ENCODE measurements at places on chromosomes 11 and 22.
A peak's percentile ranks its signal among the peaks of the same experiment; 100 is the strongest.

- no peak for DNase-seq
Measured at GRCh38 chr11:33977676-33978075, 73.9 kb upstream of the CAPRIN1 start.

DNA sequence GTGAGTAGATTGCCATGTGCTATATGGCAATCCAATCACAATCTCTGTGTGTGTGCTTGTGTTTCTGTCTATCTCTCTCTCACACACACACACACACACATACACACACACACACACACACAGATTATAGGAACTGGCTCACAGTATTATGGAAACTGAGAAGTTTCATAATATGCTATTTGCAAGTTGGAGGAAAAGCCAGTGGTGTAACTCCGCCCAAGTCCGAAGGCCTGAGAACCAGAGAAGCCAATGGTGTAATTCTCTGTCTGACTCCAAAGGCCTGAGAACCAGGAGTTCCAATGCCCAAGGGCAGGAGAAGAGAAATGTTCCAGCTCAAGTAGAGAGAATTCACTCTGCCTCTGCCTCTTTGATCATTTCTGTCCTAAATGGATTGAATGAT lies 37.2 kb downstream of the GLYATL2 start:
- no peak for DNase-seq

GRCh38 chr11:13958641-13959400 lies 3.7 kb upstream of the SPON1 start:
- no peak for DNase-seq

DNA sequence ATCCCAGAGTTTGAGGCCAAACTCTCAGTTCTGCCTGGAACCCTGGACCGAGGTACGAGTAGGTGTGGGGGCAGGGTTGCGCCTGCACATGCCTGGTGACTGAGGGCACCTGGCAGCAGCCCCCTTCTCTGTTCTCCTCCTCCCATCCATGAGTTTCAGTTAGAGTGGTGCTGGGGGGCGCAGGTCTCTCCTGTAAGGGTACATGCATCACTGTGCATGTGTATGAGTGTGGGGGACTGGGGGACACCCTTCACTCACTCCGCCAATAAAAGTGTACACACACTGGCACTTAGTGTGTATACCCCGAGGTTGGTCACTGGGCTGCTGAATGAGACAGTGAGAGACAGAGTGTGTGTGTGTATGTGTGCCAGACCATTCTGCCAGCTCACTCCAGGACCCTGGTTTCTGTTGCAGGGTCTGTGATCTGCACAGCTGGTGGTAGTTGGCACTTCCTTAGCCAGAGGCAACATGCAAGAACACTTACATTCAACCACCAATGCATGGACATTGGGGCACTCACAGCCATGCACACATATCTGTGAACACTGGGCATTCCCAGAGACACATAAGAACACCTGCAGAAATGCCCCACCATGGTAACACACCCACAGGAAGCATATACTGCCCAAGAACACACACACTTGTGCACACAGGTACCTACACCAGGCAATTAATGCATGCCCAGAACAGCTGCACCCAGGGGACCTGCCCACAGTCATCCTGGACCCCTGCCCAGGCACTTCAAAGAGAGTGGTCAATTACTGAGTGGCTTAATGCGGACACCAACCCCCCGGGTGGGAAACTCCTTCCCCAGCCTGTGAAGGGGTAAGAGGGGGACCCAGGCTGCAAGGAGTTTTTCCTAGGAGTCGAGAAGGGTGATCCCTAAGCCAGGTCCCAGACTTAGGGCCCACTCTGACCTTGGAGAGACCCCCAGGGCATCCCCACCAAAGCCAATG lies 1.2 kb upstream of the NRXN2 start:
- DNase-seq, result no peak

DNA sequence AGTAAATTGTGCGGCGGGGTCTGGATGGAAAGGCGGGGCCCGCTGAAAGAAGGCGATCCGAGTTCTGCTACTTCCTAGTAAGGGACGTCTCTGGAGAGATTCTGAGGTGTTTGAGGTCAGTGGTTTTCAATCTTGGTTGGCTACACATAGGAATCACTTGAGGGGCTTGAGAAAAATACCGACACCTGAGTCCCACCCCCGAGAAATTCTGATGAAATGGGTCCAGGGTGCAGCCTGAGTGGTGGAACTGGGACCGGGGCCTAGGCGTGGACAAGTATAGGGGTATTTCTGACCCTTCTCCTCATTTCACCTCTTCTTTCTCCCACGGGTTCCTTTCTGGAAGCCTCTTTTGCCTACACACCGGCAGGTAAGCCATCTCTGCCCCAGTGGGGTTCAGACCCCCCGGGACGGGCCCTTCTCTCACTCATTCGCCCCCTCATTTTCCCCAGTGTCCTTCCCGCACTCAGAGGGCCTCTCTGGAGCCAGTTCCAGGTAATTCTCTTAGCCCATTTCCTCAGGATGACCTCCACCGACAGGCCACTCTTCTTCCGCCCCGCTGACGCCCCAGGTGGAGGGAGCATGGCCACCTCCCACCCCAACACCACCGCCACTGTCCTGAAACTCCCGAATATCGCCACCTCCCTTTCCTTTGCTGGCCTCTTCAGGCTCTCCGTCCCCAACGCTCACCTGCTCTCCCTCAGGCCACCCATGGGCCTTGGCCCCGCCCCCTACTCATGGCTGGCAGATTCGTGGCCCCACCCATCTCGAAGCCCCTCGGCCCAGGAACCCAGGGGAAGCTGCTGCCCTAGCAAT lies 11.8 kb downstream of the ROBO3 start:
- DNase-seq, result no peak

GRCh38 chr11:129260750-129261149 lies 68.6 kb upstream of the ARHGAP32 start:
- no peak for DNase-seq

DNA sequence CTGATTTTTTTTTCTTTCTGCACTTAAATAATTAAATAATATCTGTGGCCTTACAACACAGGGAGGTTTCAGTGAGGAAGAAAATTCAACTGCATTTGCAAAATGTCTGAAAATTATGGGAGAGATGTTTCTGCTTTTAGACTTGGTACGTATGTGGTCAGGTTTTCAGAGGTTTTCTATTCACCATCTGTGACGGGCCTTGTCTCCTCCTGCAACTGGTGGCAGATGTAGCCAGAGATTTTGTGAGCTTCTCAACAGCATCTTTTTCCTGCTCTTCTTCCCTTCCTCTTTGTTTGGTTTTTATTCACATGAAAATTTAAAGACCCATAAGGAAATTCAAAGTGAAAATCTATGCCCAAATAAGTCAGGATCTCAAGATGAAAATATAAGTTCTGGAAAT lies 38.3 kb downstream of the ZBTB16 start:
- peak; percentile 41 for DNase-seq

DNA sequence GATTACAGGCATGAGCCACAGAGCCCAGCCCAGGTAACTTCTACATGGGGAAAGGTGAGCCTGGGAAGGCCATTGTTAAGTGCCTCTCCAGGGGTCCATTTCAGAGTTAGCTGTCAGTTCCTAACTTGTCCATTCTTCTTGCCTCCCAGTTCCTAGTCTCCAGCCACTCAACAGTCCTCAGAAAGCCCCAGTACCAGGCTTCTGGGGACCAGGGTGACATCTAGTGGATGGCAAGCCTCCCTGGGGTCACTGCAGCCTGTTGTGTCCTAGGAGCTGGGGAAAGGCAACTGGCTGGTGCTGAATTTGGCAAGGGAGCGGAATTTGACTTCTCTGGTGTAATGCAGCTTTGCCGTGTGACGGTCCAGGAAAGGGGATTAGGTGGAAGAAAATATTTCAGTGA lies 2.1 kb downstream of the LGALS12 start:
- DNase-seq, result no peak

GRCh38 chr22:46233231-46233630 lies 16.9 kb downstream of the CDPF1 start:
- peak; percentile 6 for DNase-seq

DNA sequence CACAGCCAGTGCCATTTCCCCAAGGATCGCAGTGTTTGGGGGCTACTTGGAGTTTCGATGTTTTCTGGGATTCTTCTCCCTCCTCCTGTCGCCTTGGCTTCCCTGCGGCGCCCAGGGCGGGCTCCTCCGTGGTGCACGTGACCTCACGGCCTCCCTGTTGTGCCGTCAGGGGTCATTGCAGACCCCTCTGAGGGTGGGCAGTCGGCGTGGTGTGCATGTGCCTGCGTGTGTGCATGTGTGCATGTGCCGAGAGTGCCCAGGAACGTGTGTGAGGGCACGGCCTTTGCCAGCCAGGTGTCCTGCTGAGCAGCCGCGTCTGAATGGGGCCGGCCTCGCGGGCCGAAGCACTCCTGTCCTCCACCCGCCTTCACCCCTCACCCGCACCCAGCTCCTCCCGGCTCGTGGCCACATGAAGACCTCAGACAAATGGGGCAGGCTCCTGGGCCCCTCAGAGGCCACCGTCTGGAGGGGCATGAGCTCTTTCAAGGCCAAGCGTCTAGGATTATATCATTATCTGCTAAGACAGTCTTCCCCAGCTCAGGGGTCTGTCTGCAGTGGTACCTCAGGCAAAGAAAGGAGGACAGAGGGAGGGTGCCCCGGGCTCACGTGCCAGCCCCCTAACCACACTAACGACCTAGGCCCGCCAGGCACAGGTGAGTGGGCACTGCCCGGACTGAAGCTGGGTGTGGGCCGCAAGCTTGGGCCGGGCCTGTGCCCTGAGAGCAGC lies 9.4 kb upstream of the MRPL23 start:
- no peak for DNase-seq

DNA sequence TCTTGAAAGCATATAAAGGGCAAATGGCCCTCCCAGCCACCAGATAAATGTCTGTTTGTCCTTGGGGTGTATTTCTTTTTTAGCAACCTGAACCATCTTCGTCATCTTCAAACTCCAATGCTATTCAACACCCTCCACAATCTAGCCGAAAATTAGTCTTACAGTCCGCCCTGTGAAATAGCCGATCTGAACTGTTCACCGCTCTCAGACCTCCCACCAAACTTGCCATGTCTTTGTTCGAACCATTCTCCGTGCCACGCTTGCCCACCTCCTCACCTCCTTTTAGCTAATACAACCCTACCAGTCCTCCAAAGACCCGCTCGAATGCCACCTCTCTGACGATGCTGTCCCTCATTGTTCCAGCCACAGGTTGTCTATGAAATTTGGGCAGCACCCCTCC lies 46.0 kb downstream of the SC5D start:
- DNase-seq, result no peak

GRCh38 chr22:22465782-22466181 lies 42.8 kb downstream of the ZNF280B start:
- no peak for DNase-seq

DNA sequence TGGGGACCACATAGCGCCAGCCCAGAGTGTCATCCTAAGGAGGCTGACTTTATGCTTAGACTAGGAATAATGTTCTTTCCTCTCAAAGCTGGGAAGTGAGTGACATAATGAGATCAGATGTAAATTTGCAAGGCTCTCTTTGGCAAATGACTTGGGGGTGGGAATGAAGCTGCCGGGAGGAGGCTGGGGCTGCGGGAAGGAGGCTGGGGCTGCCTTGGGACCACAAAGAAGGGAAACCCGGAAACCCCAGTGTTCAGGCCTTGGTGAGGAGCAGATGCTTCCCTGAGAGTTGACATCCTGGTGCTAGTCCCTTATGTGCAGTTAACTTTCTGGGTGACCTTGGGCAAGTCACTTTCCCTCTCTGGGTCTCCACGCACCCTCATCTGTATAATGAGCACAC lies 182.0 kb downstream of the CHST1 start:
- DNase-seq, result no peak

DNA sequence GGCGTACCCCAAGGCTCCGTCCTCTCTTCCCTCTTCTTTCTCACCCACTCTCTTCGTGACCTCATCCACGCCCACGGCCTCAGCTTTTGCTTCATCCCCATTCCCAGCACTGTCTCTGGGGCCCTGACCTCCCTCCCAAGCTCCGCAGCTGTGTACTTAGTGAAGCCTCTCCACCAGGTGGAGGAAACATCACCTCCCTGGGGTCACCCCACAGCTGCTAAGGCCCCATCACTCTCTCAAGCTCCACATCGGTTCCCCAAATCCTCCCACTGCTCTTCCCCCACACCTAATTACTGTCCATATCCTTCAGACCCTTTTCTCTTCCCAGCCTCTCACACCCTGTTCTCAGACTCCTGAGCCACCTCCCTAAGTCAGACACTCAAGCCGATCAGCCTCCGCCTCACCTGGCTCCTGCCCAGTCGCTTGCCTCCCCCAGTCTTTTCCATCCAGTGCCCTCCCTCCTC lies 7.9 kb upstream of the SYT7 start:
- no peak for DNase-seq

DNA sequence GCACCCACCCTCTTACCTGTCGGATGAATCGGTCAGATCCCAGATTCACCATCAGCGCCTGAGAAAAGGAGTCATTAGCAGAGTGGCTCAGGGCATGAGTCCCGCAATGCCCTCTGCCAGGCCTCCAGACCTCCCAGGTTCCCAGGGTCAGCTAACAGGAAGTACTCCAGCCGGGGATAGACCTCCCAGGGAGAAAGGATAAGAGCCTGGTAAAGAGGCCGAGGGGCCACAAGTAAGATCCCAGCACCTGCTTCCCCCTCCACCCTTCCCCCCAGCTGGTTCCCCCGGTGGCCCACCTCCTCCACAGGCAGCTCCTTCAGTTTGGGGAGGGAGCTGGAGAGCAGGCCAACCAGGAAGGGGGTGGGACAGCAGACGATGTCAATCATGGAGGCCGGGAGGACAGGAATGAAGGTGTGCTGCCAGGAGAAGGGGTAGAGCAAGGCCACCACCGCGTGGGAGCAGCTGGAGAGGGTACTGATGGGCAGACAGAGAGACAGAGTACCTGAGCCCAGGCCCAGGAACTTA lies 16.4 kb downstream of the RPL27A start:
- DNase-seq, result no peak

GRCh38 chr22:21708960-21709359 lies 26.6 kb downstream of the YPEL1 start:
- DNase-seq, result no peak

DNA sequence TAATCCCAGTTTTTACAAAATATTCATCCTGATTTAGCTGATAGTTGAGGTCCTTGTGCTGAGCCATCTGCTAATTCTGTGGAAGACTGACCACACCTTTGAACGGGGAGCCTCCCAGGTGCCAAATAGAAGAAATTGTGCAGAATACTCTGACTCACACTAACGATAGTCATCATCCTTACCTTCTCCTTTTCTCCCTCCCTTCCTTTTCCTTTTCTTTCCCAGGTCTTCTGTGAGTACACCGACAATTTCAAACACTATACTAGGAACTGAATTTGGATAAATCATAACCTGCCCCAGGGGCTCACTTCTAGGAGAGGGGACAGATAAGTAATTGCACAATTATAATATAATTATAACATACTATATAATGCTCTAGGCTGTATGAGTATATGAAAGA lies 73.1 kb upstream of the CTSC start:
- DNase-seq, result no peak

DNA sequence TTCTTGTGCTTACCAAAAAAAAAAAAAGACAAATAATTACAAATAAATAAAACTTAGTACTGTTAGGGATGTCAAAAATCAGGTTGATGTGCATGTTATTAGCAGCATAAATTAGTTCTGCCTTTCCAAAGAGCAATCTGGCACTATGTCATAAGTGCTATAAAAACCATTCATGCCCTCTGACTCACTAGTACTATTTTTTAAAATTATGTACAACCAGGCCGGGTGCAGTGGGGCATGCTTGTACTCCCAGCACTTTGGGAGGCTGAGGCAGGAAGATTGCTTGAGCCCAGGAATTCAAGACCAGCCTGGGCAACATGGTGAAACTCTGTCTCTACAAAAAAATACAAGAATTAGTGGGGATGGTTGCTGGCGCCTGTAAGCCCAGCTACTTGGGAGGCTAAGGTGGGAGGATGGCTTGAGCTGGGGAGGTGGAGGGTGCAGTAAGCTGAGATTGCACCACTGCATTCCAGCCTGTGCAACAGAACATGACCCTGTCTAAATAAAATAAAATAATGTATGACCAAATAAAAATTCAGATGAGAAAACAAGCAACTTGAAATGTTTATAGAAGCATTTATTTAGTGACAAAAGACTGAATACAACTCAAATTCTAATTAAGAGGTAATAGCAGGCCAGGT lies 25.3 kb downstream of the UEVLD start:
- no peak for DNase-seq

Data from bone marrow (tissue), 2 donors.